ENCODE measurements at places on chromosomes 13 and 19. TPM values are rescaled to one million over a fixed set of nuclear protein-coding genes. Genes with fewer than 3 reads are reported as not detected.

The ZNF578 gene
- not detected for total RNA-seq

The ZNF681 gene
- total RNA-seq = 2.5 TPM

DNA sequence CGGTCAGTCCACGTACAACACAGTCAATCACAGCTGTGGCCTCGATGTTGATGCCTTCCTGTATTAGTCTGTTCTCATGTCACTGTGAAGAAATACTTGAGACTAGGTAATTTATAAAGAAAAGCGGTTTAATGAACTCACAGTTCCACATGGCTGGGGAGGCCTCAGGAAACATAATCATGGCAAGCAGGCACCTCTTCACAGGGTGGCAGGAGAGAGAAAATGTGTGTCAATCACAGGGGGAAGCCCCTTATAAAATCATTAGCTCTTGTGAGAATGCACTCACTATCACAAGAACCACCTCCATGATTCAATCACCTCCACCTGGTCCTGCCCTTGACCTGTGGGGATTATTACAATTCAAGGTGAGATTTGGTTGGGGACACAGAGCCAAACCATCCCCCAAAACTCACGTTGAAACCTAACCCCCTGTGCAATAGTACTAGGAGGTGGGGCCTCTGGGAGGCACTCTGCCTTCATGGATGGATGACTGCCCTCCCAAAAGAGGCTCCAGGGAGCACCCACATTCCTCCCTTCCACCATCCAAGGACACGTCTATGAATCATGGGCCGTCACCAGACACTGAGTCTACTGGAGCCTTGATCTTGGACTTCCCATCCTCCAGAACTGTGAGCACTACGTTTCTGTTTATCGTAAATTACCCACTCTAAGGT lies 2.3 kb upstream of the PROZ start:
- no peak overlapping the region for H3K27ac ChIP-seq
- DNase-seq = no peak
- no peak overlapping the region for H3K4me3 ChIP-seq
- H3K27me3 ChIP-seq = no peaks in the 10 kb centered on the region

DNA sequence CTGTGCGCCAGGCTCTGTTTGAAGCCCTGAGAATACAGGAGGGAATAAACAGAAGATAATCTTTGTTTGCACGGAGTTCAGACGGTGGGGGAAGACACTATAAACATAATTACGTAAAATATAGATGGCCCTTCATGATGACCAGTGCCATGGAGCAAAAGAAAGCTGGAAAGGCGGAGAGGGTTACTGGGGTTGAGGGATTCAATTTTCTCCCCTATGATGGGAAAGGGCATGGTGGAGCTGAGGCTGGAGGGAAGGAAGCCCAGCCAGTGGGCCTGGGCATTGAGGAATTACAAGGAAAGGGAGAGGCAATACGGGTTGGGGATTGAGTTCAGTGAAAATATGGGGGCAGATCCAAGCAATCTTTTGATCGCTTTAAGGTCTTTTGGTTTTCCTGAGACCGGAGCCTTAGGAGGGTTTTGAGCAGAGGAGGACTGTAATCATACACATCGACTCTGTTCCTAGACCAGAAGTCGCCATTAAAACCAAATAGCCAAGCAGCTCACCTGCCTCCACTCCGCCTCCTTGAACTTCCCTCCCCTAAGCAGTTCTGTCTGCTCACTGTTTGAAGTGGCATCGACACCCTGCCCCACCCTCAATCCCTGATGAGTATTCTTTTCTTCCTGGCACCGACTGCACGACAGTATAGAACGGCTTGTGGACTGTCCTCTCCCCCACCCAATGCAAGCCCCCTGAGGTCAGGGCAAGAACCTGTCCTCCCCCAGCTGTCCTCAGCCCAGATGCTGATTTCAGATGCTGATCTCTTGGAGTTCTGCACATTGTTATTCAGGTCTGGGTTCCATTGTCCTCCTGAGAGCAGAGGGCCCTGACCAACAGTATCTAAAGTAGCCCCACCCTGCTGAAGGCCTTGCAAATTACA lies 813 bp upstream of the ZNF296 start:
- no peak overlapping the region for H3K27ac ChIP-seq
- H3K4me1 ChIP-seq = peaks cover 28% of the 10 kb centered on the region
- H3K27me3 ChIP-seq = no peaks in the 10 kb centered on the region
- H3K4me3 ChIP-seq = peak overlapping the region; percentile 51

GRCh38 chr19:1455002-1455335 lies 5.0 kb downstream of the APC2 start:
- H3K27ac ChIP-seq = no peak overlapping the region
- peaks cover 9% of the 10 kb centered on the region for H3K4me1 ChIP-seq
- peaks cover 6% of the 10 kb centered on the region for H3K36me3 ChIP-seq
- peaks cover 24% of the 10 kb centered on the region for H3K27me3 ChIP-seq
- no peak overlapping the region for H3K4me3 ChIP-seq
- no peak for DNase-seq
